ENCODE measurements at places on chromosomes 12 and 14.

- no peak for DNase-seq
Measured at GRCh38 chr12:89733579-89734201, 25.1 kb upstream of the ATP2B1 start.

DNA sequence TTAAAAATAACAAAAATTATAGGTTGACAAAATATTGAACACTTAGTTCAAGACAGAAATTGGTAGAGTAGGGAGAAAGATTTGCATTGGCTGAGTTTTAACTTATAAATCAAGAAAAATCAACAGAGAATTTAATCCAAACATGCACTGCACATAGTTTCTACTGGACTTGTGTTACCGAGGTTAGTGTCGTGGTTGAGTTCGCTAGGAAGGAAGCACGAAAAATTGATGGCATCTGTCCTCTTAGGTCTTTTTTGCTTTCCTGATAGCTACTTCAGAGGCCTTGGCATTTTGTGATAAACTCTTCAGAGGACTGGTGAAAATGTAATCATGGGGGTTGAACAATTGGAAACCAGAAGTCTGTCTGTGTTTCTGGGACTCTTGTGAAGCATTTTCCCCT is 392.9 kb downstream of the NUAK1 start:
- no peak for DNase-seq

- DNase-seq, result no peak
Measured at GRCh38 chr12:103824845-103825244, 16.2 kb downstream of the NT5DC3 start.

GRCh38 chr12:121468499-121468801 is 68.5 kb downstream of the RNF34 start:
- DNase-seq, result no peak

DNA sequence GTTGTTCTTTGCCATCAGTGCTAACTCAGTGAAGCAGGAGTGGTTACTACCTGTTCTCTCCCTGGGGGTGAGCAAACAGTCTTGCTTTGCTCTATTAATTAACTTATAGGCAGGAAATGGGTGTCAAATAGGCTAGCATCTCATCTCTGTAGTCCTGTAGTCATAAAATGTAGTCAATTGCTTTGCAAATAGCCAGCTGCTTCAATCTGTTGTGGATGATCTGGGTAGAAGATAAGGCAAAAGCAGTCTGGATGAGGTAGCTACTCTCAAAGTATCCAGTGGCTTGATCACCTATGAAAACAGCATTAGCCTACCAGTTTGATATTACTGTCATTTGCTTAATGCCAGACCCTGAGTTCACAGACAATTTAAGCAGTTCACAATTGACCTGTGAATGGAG is 369.0 kb upstream of the TMTC1 start:
- no peak for DNase-seq

DNA sequence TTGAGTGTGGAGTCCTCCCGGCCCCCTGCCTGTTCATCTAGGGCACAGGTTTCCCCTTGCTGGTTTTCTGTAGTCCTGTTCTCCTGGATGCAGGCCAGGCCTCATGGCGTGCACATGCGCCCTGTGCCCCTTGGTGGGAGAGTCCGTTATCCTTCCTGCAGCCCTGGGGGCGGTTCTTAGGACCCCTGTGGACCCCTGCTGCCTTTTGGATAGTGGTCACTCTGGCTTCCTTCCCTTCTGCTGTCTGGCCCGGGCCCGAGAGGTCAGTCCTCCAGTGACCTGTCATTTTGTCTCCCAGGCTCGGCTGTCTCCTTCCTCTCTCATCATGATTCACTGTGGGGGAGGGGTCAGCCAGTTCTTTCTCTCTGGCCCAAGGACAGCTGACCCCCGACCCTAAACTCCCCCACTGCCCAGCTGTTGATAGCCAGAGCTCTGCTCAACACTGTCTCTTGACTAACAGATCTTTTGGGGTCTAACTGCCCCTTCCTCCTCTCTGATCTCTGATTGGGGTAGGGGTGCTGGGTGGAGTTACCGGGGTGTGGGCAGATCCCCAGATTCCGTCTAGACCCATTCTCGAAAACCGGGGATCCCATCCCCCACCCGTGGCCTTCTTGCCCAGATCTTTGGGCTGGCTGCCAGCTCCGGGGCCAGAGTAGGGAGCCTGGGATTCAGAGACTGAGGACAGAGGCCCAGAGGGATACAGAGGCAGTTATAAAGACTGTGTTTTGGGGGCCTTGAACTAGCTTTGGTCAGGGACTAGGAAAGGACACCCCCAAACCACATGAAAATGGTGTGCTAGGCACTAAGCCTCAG is 7.0 kb downstream of the CCND2 start:
- no peak for DNase-seq

- DNase-seq, result no peak
Measured at GRCh38 chr14:36174767-36175424, 1.6 kb downstream of the PTCSC3 start.

DNA sequence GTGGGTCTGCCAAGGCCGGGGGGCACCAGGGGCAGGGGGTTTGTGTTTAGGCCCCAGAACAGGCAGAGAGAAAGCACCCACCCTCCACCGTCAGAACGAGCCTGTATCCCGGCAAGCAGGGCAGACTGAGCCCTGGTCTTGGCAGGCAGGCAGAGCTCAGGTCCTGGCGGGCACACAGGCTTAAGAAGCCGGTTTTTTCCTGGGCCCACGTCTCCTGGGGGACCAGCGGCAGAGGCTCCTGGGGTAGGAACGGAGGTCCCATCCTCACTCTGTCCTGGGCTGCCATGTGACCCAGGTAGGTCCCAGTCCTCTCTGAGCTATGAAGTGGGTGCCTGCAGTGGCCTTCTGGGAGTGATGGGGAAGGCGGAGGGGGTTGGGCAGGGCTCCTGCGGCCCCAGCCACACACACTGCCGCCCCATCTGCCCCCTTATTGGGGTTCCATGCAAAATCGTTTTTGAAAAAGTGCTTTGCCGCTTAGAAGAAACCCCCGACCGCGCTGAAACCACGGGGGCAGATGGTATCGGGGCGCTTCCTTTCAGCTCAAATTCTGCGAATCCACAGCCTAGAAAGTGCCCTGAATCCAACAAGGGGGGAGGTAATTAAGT is 24.2 kb downstream of the SH2B3 start:
- DNase-seq, result no peak

- no peak for DNase-seq
Measured at GRCh38 chr12:13772264-13772663, 209.1 kb downstream of the GRIN2B start.

DNA sequence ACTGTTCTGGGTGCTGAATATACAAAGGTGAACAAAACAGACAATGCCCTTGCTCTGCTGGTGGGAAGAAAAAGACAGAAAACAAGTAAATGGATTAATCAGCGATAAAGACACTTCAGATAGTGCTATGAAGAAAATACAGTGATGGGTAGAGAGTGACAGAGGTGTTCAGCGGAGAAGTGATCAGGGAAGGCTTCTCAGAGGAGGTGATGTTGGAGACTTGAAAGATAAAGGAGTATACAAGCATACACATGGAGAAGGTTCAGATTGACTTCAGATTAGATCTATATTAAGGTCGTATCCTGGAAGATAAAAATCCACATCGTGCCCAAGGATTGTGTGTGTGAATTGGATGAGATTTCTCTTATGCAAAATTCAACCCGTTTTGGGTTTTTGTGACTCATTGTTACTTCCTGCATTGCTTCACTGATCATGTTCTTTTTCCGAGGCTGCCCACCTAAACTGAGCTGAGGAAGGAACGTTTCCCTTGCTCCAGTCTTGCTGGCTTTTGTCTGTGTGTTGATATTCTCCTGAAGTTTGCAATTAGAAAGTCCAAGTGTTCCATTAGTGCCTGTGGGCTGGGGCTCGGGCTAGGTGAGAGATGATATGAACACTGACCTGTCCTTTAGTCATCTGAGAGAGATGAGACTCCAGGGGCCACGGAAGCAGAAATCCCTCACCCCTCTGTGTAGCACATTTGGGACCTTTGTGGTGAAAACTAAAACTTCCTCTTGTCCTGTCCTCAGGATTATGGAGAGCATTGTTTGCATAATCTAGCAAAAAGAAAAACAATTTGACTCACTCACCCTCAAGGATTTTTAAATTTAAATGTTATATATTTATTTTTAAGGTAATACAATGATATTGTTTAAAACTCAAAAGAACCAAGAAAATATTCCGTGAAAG is 27.6 kb downstream of the PLXNC1 start:
- no peak for DNase-seq
